ENCODE measurements at places on chromosomes 3 and 15.

DNA sequence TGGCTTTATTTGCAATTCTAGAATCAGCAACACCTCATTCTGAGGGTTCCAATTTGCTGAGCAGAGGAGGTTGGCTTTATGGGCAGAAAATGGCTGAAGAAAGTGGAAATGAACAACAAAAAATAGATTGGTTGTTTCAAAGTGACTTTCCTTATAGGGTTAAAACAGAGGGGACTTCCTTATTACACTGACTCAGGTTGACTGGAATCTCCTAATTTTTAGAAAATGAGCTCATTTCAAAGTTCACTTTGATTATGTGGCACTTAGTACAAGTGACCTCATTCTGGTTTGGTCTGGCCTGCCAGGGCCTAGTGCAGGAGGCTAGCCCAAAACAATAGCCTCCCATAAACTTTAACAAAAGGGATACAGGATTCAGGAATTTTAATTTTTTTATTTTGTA is 41.4 kb downstream of the NFKBIZ start:
- no peak overlapping the region for H3K4me3 ChIP-seq
- H3K27me3 ChIP-seq = no peaks in the 10 kb centered on the region
- H3K36me3 ChIP-seq = no peaks in the 10 kb centered on the region

GRCh38 chr15:23073890-23074646 is 34.7 kb upstream of the TUBGCP5 start:
- no peak for DNase-seq
- no peak overlapping the region for H3K27ac ChIP-seq
- no peaks in the 10 kb centered on the region for H3K4me1 ChIP-seq
- H3K27me3 ChIP-seq = peaks cover 7% of the 10 kb centered on the region

DNA sequence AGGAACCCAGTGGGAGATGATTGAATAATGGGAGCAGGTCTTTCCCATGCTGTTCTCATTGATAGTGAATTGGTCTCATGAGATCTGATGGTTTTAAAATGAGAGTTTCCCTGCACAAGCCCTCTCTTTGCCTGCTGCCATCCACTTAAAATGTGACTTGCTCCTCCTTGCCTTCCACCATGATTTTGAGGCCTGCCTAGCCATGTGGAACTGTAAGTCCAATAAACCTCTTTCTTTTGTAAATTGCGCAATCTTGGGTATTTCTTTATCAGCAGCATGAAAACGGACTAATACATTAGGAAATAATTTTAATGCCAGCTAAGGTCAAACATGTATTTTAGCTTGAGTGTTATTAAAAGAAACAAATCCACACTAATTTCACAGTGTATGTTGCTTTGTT is 517.6 kb upstream of the ALCAM start:
- DNase-seq = no peak
- no peak overlapping the region for H3K4me3 ChIP-seq
- H3K27me3 ChIP-seq = no peaks in the 10 kb centered on the region
- no peaks in the 10 kb centered on the region for H3K4me1 ChIP-seq
- no peaks in the 10 kb centered on the region for H3K36me3 ChIP-seq

GRCh38 chr15:45180201-45180600 is 7.6 kb downstream of the SHF start:
- DNase-seq = no peak
- H3K27me3 ChIP-seq = no peaks in the 10 kb centered on the region
- no peak overlapping the region for H3K4me3 ChIP-seq

GRCh38 chr3:171799501-171799900 is 10.8 kb downstream of the PLD1 start:
- no peaks in the 10 kb centered on the region for H3K4me1 ChIP-seq
- H3K36me3 ChIP-seq = no peaks in the 10 kb centered on the region
- no peak for DNase-seq

DNA sequence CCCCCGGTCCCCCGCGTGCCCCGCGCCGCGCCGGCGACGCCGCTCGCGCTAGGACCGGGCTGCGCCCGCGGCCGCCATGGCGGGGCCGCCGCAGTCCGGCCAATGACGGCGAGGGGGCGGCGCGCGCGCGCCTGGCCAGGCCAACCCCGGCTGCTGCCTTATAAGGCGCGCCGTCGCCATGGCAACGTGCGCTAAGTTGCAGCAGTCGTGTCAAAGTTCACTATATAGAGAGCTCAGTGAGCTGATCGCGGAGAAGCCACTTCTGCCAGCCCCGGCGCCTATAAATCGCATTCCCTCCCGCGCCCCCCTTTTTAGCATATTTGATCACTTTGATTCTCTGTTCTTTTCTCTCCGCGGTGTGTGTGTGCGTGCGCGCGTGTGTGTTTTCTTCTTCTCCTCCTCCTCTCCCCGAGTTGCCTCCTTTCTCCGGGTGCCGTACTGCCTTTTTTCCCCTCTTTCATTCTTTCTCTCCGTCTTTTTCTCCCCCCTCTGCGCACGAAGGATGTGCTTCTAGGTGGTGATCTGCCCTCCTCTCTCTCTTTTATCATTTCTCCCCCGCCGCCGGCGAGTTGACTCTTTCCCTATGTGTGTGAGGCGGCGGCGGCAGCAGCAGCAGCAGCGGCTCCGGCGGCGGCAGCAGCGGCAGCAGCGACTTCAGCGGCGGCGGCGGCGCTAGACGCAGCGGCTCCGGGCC is at the start of gene NR2F2:
Gene NR2F2 (plus strand): TSS at position 251 of the 694 bp plus-strand sequence. CDS start 1,406 bp downstream, outside the sequence.
- H3K4me1 ChIP-seq = peaks cover 23% of the 10 kb centered on the region
- peak within 1 kb of the TSS; percentile 93 for H3K27ac ChIP-seq
- peaks cover 9% of the 10 kb centered on the region for H3K36me3 ChIP-seq

- H3K27ac ChIP-seq = no peak overlapping the region
- H3K36me3 ChIP-seq = peaks cover 2% of the 10 kb centered on the region
- peaks cover 2% of the 10 kb centered on the region for H3K4me1 ChIP-seq
- no peak for DNase-seq
Measured at GRCh38 chr3:45026957-45027356, 854 bp downstream of the CLEC3B start.

DNA sequence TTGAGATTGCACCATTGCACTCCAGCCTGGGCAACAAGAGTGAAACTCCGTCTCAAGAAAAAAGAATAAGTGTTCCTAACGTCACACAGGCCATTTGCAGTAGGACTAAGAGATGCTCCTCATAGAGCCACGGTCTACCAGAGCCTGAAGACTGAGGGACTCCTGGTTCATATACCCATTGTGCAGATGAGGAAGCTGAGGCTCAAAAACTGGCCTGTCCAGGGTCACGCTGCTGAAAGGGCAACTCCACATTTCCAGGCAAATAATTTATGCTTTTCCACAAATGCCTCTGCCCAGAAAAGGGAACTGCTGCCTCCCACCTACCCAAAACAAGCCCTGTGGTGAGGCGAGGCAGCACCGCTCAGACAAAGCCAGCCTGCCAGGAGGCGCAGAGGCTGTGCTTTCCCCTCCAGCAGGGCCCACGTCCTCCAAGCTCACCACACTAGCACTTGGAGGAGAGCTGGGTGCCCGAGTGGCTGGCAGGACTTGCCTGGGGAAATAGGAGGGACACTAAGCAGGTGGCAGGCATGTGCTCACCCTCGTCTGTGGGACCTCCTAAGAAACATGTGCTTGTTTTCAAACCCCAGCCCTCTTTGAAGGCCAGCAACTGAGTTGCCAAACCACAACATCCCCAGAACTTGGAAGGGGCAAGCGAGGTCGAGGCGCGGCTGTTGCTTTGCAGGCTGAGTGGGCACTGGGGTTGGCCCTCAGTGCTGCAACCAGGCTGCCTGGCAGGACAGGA is 195.6 kb downstream of the XXYLT1 start:
- no peak overlapping the region for H3K4me3 ChIP-seq
- peaks cover 17% of the 10 kb centered on the region for H3K4me1 ChIP-seq
- DNase-seq = no peak
- H3K27ac ChIP-seq = no peak overlapping the region
- no peaks in the 10 kb centered on the region for H3K27me3 ChIP-seq

DNA sequence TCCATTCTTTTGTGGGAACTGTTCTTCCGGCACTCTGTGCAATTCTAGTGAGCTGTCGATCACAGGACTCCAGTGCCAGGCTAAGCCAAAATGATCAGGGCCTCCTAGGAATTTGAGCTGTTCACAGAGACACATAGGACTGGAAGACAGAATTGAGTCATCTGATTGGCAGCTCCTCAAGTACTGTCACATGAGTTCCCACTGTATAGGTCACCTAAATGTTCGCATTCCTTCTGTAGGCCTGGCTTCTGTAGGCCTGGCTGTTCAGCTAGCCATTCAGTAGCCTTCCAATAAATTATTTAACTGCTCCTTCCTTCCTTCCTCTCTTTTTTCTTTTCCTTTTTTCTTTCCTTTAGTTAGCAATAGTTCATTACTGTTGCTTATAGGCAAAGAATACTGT is 4.3 kb downstream of the PROS1 start:
- no peak for DNase-seq
- H3K4me3 ChIP-seq = no peak overlapping the region
- H3K27ac ChIP-seq = no peak overlapping the region
- peaks cover 8% of the 10 kb centered on the region for H3K4me1 ChIP-seq

- H3K27ac ChIP-seq = no peak overlapping the region
- peaks cover 52% of the 10 kb centered on the region for H3K27me3 ChIP-seq
- peaks cover 1% of the 10 kb centered on the region for H3K36me3 ChIP-seq
- DNase-seq = no peak
Measured at GRCh38 chr15:75230016-75230343, 28.2 kb upstream of the GOLGA6C start.

- H3K4me1 ChIP-seq = peaks cover 2% of the 10 kb centered on the region
- peaks cover 12% of the 10 kb centered on the region for H3K27me3 ChIP-seq
- no peak overlapping the region for H3K4me3 ChIP-seq
- H3K27ac ChIP-seq = no peak overlapping the region
Measured at GRCh38 chr15:82103468-82103867, 57.6 kb upstream of the MEX3B start.

GRCh38 chr3:38133557-38134405 is 3.1 kb downstream of the ACAA1 start:
- peaks cover 28% of the 10 kb centered on the region for H3K4me1 ChIP-seq
- no peaks in the 10 kb centered on the region for H3K27me3 ChIP-seq
- peak overlapping the region; percentile 9 for H3K27ac ChIP-seq
- no peak for DNase-seq

DNA sequence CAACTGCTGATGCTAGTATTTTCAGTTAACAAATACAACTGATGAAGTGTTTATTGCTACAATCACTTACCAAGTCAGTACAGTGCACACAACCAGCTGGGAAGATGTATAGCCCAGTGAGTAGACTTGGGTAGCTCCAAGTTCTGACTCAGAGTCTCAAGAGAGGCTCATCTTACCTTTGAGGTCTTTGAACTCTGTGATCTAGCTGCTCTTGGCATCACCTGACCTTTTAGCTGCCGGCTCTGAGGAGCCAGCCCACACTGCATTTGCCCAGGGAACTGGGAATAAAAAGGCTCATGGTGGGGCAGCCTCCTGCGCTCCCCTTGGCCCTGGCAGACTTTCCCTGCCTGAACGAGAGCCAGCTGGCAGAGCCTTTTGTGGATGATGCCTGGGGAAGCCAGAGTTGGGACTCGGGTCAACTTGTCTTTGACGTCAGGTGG is 82.6 kb downstream of the CEMIP start:
- no peak overlapping the region for H3K4me3 ChIP-seq
- H3K4me1 ChIP-seq = no peaks in the 10 kb centered on the region
- H3K27ac ChIP-seq = no peak overlapping the region
- H3K36me3 ChIP-seq = no peaks in the 10 kb centered on the region
- no peak for DNase-seq

DNA sequence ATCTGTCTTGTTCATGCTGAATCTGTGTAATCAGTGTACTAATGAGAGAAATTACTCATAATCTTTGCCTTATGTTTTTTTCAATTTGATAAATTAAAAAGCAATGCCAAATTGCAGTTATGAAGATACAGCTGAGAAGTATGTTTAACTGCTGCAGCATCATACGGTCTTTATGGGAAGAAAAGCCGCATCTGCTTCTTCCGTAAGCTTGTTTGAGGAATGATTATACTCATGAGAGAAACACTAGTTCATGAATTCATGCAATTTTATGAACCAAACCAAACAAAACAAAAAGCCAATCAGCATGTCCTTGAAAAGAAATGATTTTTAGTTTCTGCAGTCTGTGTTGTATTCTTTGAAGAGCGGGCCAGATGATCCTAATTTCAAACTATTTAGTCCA is 275.9 kb upstream of the ARHGEF26 start:
- no peak overlapping the region for H3K4me3 ChIP-seq
- H3K27me3 ChIP-seq = no peaks in the 10 kb centered on the region

DNA sequence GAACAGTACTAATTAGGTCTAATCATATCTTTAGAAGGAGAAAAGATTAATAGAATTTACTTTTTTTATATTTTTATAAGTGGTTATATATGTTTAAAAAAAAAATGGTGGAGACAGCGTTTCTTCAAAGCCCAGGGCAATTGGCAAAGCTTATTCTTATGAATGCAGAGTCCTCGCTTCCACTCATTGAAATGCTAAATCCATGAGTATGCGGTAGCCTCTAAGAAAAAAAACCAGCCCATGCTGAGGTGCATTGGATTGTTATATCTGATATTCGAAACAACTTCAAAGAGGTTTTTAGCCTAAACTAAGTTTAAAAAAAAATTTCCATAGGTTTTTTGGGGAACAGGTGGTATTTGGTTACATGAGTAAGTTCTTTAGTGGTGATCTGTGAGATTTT is 142.8 kb downstream of the GOLIM4 start:
- no peak for DNase-seq
- H3K27ac ChIP-seq = no peak overlapping the region
- no peaks in the 10 kb centered on the region for H3K4me1 ChIP-seq
- H3K4me3 ChIP-seq = no peak overlapping the region
- no peaks in the 10 kb centered on the region for H3K36me3 ChIP-seq
- H3K27me3 ChIP-seq = no peaks in the 10 kb centered on the region

DNA sequence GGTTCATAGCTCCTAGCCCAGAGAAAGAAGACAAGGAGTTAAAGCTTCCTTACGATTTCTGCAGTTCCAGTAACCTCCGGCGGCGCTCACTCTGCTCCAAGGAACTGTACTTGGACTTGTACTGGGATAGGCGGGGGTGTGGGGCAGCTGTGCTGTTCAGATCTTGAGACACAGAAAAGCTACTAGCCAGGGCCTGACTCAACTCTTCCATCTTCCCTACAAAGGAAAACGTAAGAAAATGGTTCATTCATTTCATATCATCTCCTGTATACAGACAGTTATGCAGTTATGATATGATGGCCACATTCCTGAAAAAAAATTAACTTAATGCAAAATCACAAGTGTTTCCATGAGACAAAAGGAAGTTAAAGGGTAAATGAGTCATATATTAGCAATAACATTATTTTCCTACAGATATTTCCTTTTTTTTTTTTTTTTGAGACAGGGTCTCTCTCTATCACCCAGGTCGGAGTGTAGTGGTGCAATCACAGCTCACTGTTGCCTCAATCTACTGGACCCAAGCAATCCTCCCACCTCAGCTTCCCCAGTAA is 4.6 kb downstream of the SNUPN start:
- H3K36me3 ChIP-seq = peaks cover 12% of the 10 kb centered on the region
- peak overlapping the region; percentile 89 for H3K27ac ChIP-seq
- DNase-seq = no peak

- DNase-seq = no peak
- H3K4me1 ChIP-seq = peaks cover 4% of the 10 kb centered on the region
- no peaks in the 10 kb centered on the region for H3K27me3 ChIP-seq
- no peak overlapping the region for H3K27ac ChIP-seq
- no peak overlapping the region for H3K4me3 ChIP-seq
Measured at GRCh38 chr15:98906712-98907083, 100.9 kb downstream of the PGPEP1L start.

GRCh38 chr3:71972031-71972430 is 187.1 kb upstream of the PROK2 start:
- H3K27me3 ChIP-seq = peaks cover 38% of the 10 kb centered on the region
- H3K27ac ChIP-seq = no peak overlapping the region
- no peak for DNase-seq
- H3K4me1 ChIP-seq = peaks cover 13% of the 10 kb centered on the region
- H3K4me3 ChIP-seq = no peak overlapping the region
